Motor neuron (in vitro differentiated cells): ENCODE measurements at places on chromosomes 4 and X. TPM values are rescaled to one million over a fixed set of nuclear protein-coding genes. Genes with fewer than 3 reads are reported as not detected.
A peak's percentile ranks its signal among the peaks of the same experiment; 100 is the strongest.

DNA sequence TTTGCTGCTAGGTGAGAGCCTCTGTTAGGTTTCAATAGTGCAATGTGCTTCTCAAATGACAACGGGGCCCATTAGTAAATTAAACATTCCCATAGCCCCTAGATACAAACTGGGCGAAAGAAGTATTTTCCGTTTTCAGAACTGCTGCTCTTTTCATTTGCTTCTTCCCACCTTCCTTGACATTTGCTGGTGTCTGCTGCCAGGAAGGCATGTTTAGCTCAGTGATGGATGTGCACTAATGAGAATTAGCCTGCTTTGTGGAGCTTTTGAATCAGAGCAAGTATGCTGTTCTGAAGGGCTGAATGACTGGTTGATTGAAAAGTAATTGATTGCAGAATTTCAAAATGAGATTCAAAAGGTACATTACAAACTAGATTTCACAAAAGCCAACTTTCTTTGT is 57.0 kb downstream of the SHROOM3 start:
- ATAC-seq, result peak; percentile 90

DNA sequence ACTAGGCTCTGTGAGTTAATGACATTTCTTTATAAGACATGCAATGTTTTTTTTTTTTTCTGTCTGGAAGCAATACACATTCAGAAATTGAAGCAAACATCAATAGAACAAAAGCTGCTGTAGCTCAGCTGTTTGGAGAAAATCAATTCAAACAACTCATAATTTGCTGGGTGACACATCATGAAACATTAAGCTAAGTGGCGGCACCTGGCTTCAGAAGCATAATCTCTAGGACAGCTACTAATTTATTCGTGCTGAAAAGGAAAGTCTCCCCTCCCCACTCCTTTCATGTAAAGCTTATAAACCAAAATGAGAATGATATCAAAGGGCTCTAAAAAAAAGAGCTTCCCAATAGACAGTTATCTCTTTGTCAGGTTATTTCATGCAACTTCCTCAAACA is 73.9 kb downstream of the LUZP4 start:
- ATAC-seq, result peak; percentile 59

Gene SRPK3
- 5.0 and 6.2 TPM in 2 replicates for total RNA-seq

- ATAC-seq, result no peak
These were observed 53.0 kb upstream of the SHISA3 start for GRCh38 chr4:42344309-42344708.

Gene GBA3
- total RNA-seq, result not detected in 2 replicates

Gene MAGEB1
- total RNA-seq, result not detected in 2 replicates

GRCh38 chr4:21872101-21872500 is 76.5 kb downstream of the KCNIP4 start:
- no peak for ATAC-seq

Gene NPNT
- total RNA-seq, result 0.27 and 0.29 TPM in 2 replicates

GRCh38 chr4:185424905-185425646 is 688 bp downstream of the UFSP2 start:
- peak; percentile 23 for ATAC-seq

Gene MAGEA9B
- 0.24 and 0.34 TPM in 2 replicates for total RNA-seq

Gene HS6ST2
- total RNA-seq, result 18.1 and 18.5 TPM in 2 replicates

GRCh38 chrX:132778917-132779316 is 179.5 kb downstream of the HS6ST2 start:
- no peak for ATAC-seq

- ATAC-seq, result peak; percentile 57
These were observed 1676.4 kb downstream of the PCDH7 start for GRCh38 chr4:32396507-32397070.

DNA sequence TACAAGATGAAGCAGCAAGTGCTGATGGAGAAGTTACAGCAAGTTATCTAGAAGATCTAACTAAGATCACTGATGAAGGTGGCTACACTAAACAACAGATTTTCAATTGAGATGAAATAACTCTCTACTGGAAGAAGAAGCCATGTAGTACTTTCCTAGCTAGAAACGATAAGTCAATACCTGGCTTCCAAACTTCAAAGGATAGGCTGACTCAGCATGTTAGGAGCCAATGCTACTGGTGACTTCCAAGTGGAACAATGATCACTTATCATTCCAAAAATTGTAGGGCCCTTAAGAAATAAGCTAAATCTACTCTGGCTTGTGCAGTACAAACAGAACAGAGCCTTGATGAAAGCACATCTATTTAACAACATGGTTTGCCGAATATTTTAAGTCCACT is 55.0 kb downstream of the FBXW7 start:
- ATAC-seq, result no peak

- no peak for ATAC-seq
These were observed 7.6 kb downstream of the CLCN5 start for GRCh38 chrX:49930039-49930438.

DNA sequence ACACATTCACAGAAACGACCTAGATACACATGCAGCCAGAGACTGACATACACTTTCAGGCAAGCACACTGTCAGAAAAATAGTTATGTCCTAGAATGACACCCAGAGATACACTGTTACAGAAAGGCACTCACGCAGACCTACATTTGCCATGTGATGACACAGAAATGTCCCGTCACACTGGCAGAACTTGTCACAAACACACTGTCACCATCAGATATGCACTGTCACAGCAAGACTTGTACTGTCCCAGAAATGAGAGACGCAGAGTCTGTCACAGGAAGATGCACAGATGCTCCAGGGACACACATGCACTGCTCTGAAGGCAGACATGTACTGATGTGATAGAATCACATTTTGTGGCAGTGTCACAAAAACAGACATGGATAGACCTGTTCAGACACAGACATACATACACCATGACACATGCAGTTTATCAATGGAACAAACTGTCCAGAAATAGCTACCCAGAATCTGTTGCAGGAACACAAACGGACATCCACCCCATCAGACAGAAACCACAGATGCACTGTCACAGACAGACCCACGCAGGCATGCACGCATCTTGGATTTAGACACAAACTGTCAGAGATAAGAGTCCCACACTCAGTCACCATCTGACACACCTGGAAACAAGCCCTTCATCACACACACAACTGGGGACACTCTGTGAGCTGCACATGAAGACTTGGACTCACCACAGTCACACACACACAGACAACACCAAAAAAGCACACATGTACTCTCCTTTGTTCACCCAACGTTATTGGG is 1.3 kb upstream of the PIM2 start:
- ATAC-seq, result no peak

DNA sequence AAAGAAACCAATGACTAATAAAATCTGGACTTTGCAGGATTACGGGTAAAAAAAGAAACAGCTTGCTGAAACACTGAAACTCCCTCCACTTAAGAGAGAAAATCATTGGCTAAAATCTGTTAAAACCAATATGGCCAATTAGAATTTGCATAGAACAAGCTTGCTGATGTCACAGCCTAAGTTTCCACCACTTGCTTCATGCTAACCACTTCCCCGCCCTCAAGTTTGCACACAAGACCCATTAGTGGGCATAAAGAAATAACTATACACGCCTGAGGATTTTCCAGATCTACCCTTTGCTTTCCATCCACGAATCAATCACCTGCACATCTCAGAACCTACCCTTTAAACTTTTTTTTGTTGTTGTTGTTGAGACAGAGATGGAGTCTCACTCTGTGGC is 42.7 kb upstream of the PHEX start:
- no peak for ATAC-seq

DNA sequence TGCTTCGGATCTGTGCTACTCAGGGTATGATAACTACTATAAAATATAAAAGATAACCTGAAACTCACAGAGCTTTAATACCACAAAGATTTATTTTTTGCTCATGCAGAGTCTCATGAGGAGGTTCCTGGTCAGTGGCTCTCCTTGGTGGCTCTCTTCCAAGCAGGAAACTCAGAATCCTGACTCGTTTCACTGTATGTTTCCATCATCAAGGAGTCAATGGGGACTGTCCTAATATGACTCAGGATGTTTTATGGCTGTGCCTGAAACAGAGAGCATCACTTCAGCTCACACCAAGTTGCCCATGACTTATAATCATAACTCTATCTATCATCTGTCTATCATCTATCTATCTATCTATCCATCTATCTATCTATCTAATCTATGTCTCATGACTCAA is 620.8 kb upstream of the NR3C2 start:
- ATAC-seq, result no peak

- ATAC-seq, result no peak
These were observed 173.8 kb downstream of the MSN start for GRCh38 chrX:65841263-65841662.

Gene PPP4R3C
- total RNA-seq, result not detected in 2 replicates

GRCh38 chrX:130933358-130933757 is 30.3 kb upstream of the ENOX2 start:
- ATAC-seq, result no peak

DNA sequence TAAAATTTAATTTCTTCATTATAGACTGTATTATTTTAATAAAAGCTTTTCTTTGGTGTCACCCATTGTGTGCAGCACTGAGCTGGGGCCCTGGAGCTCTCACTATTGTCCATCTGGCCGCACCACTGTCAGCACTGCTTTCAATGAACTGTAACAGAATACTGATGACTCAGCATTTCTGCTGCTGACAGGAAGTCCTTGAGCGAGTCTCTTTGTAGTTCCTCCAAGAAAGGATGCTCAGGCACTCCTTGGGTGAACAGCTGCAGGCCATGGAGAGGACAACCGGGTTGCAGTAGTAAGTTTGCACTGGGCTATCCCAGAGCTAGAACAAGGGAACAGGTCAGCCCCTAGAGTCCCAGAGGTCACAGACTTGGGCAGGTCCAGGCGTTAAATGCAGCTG is 81.6 kb downstream of the SORBS2 start:
- ATAC-seq, result peak; percentile 76

- no peak for ATAC-seq
These were observed 1.2 kb upstream of the HSD17B11 start for GRCh38 chr4:87392183-87392582.

DNA sequence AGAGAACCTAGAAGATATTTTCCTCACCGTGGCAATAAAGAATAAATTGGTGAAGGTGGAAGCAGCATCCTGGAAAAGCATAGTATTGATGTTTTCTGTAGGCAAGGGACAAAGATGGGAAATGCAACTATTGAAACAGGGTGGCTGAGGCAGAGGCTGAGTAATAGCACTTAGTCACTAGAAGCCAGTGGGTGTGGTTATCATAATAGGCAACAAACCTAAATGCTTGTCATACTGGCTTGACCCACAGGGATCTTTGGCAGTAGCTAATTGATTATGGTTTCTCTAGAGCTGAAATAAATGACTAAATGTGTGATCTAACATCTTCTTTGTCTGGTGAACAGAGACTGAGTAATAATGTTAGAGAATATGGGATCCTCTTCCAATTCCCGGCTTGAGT is 353.6 kb upstream of the RPS6KA3 start:
- peak; percentile 47 for ATAC-seq

DNA sequence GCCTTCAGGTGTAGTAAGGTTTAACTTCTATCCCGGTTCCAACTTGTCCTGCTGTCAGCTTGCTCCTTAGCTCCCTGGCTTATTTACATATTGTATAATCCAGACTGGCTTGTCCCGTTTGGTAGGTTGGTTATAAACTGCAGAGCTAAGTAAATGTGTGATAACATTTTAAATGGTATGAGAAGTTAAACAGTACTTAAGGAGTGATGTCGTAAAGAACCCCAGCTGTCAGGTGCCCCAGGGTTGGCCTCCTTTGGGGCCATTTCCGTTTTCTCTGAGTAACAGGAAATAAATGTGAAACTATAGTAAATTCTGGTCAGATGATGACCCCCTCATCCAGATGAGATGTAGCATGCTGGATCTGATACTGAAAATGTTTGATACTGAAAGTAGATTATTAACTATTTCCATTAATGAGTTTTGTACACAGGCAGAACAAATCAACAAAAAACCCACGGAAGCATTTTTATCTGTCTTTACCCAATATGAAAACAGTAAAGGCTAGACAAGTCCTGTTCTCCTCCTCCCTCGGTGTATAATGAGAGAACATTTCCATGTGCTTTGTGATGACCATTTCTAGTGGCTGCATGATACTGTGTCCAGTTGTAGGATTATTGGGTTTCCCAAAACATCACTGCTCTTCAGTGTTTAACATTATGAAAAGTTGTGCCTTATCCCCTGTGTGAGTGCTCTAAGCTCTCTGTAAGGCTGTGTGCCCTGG is 22.4 kb downstream of the GAB1 start:
- ATAC-seq, result no peak

DNA sequence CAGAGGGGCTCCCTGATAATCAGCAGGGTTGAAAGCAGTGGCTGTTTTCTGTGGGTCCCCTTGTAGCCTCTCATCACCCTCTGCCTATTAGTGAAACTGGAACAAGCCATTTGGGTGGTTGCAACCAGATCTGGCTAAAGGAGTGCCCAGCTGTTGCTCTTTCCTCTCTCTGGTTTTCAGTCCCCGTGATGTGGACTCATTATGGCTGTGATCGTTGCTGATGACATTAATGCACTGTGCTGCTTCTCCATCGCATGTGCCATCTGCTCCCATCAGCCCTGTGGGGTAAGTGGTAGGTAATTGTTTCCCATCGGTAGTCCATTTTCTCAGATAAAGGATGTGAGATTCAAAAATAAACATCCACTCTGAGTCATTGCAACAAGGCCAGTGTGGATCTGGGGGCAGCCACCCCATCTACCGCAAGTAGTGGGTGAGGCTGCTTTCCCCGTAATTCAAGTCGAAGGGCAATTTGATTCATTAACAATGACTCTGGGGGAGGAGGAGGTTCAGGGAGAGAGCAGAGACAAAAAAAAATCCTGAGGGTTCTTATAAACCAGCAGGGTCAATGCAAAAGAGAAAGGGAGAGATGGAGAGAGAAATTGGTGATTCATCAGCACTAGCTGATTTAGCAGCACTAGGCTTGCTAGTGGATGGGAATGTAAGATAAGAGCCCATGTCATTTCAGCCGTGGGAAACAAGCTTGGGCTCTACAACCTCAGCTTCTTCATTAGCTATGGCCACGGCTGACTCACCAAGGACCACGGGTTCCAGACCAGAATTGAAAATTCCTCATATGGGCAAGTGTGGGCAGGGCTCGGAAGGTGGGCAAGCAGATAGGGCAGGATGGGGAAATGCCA is 357.8 kb downstream of the MID1IP1 start:
- ATAC-seq, result no peak

DNA sequence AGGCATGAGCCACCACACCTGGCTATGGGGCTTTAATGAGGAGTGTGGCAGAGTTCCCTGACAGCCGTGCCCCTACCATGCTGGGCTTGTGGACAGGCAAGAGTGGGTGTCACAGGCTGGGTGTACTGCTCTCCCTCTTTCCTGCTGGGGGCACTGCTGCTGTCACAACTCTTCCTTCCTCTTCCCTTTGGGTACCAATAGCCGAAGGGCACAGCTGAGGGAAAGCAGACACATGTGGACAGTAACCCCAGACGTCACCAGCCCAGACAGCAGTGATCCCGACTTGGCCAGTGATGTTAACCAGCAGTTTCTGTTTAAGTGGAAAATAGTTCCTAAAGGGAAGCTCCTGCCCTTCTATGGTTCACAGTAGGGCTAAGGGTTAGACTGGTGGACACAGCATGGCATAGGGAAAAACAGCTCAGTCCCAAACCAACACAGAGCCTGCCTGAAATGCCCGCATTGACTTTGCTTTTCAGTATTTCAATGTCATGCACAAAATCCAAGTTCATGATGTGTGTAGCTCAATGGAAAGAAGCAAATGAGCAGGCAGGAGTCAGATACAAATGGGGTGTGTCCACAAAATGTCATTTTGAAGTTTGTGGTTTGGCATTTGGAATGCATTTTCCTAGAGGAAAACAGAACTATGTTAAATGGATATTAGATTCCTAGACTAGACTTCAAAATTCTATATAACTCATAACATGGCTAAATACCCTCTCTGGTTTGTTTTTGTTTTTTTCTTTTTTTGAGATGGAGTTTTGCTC is 24.9 kb upstream of the DDX3X start:
- ATAC-seq, result no peak

Gene MTCP1
- total RNA-seq, result 10.6 and 18.0 TPM in 2 replicates

Gene VCX2
- not detected in 2 replicates for total RNA-seq

Gene SPCS3
- total RNA-seq, result 45.4 and 46.2 TPM in 2 replicates

Gene ADGRG2
- total RNA-seq, result 0.81 and 2.1 TPM in 2 replicates

GRCh38 chrX:11437642-11438379 is 144.6 kb downstream of the AMELX start:
- ATAC-seq, result no peak
